ENCODE measurements at places on chromosomes 6 and 20.
A peak's percentile ranks its signal among the peaks of the same experiment; 100 is the strongest.

DNA sequence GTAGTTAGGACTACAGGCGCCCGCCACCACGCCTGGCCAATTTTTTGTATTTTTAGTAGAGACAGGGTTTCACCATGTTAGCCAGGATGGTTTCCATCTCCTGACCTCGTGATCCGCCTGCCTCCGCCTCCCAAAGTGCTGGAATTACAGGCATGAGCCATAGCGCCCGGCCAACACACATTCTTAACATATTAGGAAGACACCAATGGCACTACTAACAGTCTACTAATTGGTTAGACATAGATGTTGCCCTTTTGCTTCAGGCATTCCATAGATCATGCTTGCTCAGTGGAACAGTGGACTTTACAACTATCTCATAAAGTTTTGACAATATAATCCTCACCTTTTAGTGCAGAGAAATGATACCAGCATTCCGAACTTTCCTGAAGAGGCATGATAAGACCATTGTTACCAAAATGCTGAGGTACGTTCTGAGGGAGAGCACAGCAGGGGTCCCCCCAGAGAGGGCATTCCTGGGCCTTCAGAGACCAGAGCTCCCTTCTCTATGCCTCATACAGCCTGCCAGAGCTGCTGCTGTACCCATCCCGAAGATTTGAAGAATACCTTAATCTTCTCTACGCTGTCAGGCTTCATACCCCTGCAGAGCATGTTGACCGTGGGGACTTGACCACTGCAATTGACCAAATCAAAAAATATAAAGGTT lies 89.4 kb downstream of the ECT2L start:
- DNase-seq, result no peak

DNA sequence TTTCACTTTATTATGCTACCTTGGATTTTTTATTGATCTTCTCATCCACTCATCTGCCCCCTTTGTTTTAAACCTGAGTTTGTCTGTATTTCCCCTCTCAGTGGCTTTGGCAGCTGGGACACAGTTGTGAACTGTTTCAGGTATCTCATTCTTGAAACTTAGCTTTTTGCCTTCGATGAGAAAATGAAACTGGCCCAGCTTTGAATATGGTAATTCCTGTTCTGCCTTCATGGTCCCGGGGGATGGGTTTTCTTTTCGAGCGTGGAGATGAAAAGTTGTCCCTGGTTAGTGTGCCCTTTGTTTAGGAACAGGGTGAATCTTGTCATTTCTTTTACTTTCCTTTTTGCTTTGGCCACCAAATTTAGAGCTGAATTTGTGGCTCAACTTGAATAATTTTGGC lies 25.6 kb downstream of the DHX35 start:
- DNase-seq, result no peak

DNA sequence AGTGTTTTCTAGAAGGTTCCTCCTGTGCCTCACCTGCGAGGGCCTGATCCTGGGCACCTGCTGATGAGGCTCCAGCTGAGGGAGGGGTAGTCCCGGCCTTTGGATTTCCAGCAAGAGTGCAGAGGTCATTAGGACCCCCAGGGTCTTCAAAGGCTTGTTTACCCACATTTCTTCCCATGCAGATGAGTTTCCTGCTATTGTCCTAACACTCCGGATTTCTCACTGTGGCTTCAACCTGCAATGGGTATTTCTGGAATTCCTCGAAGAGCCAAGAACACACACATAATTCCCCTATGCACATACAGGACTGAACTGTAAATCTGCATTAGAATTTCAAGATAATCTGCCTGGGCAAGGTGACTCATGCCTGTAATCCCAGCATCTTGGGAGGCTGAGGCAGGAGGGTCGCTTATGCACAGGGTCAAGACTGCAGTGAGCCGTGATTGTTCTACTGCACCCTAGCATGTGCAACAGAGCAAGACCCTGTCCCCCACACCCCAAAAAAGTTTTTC lies 53.9 kb downstream of the ADNP start:
- DNase-seq, result no peak

DNA sequence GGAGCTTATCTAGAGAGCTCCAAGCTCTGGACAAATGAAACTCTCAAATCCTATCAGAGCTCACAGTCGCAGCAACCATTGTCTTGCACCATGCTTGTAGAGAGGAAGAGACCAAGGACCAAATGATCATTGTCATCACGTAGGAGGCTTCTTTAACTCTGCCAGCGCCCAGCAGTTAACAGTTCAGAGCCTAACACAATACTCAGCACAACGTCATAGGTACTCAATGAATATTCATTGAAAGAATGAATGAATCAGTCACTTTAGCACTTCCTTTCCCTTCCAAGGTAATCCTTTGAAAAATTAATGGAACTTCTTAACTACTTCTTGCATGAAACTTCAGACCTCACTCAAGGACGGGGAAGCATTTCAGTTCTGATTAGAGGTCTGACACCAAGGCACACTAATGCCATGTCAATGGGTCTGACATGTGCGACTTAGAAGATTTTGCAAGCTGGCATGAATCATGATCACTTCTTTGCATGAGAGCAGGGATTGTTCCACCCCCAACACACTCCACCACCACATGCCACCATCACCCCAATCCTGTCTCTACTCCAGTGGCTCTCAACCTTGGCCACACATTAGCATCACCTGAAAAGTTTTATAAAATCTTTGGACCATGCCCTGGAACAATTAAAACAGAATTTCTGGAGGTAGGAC lies 45.1 kb downstream of the KHDC1L start:
- DNase-seq, result no peak

- no peak for DNase-seq
Measured at GRCh38 chr6:27577922-27578321, 105.0 kb upstream of the ZNF184 start.

- DNase-seq, result no peak
Measured at GRCh38 chr6:167565884-167566599, 241.2 kb downstream of the TTLL2 start.

DNA sequence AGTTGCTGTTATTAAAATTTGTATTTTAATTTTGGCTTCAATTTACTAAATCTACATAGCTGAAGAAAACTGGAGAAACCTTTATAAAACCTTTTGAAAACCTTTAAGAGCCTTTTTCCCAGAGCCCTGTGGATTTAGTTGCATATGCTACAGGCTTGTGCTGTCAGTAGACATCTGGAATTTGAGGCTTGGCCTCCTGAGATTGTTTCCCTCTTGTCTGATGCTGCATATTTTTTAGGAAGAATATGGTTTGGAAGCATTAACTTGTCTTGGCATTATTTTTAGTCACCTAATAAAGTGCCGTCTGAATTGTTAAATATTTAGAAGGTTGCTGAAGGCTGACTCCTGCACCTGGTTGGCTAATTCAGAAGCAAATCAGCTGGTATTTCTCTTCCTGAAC lies 369.4 kb downstream of the UTRN start:
- no peak for DNase-seq

DNA sequence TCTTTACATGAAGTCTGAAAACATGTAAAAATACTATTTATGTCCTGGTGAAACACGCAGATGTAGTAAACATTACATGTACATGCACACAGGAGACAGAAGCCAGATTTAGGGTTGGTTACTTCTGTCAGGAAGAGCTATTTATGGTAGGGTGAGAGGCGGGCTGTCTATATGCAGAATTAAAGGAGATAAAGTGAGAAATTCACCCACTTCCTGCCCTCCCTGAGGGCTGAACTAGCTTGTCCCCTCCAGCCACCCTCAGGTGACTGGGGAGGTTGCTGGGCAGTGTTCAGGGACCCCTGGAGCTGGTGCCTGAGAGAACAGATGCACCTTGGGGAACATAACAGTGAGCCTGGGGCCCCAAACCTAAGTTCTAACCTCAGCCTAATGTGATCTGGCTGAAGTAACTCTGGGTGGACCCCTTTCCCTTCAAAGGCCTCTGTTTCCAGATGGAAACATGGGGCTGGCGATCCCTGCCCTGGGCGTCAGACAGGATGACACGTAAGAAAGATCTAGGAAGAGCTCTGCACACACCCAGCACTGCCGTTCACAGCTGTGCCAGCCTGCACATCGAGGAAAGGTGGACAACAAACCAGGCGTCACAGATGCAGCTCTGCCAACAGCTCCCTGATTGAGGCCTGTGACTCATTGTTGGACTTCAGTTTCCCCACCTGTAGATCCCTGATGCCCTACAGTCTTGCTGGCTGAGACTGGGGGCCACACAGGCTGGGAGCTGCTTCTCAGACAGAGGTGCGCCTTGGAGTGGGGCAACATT lies 1.3 kb downstream of the PI16 start:
- DNase-seq, result no peak

DNA sequence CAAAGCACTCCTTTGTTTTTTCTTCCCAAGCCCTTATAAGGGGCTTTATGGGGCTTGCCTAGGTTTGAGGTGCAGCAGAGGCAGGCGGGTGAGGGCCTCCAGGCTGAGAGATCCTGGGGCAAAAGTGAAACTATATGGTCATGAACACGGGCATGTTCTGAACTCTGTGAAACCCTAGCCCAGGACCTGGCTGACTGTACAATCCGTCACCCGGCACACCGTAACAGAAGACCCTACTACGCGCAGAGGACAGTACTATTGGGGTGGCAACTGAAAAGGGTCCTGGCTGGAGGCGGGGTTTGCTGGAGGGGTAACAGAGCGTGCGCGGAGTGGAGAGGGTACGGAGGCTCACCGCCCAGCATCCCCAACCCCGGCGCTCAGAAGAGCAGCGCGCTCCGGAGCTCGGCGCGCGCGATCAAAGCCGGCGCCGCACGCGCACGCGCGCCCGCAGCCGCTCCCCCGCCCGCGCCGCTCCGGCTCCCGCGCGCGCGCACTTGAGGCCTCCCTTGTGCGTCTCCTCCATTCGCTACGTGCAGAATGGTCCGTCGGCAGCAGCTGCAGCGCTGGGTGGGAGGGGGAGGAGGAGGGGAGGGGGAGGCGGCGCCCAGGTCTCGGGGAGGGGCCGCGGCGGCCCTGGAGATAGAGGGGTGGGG lies 54.2 kb downstream of the MRPL14 start:
- peak; percentile 79 for DNase-seq

DNA sequence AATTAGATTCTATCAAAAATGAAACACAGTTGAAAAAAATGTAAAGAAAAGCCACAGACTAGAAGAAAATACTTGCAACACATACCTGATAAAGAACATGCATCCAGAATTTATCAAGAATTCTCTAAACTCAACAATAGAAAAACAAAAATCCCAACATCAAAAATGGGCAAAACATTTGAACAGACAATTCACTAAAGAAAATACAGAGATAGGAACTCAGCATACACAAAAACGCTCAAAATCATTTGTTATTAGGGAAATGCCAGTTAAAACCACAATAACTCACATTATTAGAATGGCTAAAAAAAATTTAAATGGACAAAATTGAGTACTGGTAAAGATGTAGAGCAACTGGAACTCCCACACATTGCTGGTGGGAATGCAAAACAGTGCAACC lies 311.0 kb upstream of the PRDM1 start:
- DNase-seq, result no peak

- DNase-seq, result no peak
Measured at GRCh38 chr20:33120934-33121333, 41.5 kb downstream of the BPIFB4 start.

DNA sequence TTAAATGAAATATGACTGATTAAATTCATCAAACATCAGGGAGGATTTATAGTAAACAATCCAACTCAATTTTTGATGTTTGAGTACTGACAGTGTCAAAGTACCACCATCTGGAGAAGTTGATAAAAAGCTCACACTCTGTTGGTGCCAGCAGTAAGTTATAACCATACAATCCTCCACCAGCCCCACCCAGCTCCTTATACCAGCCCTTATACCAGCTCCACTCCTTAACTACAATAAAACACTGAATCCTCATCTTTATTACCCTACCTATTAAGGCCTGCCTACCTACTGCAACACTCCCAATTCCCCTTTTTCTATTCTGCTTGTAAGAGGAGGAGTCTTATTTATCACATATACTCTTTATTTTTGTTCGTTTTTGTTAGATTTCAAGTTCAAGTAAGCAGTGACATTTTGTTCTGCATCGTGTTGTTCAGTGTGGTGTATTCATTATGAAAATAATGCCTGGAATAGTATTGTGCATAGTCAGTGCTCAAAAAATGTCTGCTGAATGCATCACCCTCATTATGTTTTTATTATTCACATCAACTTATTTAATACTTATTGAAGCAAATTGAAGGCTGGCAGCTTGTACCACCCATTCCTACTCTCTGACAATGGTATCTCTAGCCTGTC lies 954.7 kb upstream of the ADGRB3 start:
- no peak for DNase-seq

- no peak for DNase-seq
Measured at GRCh38 chr20:12644461-12644860, 364.3 kb upstream of the SPTLC3 start.

DNA sequence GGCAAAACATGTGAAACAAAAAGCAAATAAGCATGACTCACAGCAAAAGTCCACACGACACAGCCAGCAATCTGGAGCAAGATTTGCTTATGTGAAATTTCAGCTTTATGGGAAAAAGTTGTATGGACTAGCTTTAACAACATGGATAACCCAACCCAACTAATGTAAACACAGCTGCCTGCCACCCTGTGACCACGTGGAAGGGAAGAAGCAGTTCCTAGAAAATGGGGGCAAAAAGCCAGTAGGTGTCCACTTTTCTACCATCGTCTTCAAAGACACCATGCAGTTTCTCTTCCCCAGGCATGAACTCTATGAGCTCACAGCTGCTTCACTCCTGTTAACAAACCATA lies 425.4 kb upstream of the RNF217 start:
- no peak for DNase-seq

GRCh38 chr6:34276881-34277762 lies 28.3 kb upstream of the SMIM29 start:
- no peak for DNase-seq
